ENCODE measurements at places on chromosomes 5 and 9.

DNA sequence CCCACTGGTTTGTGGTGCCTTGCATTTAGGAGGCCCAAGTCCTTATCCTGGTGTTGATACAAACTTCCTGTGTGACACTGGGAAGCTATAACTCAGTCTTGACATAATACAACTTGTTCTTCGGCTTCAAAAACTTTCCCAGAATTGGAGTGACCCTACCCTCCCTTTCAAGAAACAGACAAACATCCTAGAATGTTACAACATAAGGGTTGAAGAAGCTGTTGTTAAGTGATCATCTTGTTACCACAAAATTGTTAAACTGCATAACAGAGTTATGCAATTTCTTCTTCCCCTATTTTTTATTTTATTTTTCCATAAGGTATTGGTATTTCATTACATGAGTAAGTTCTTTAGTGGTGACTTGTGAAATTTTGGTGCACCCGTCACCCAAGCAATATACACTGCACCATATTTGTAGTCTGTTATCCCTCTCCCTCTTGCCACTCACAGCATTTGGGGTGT lies 21.3 kb downstream of the TLR4 start:
- DNase-seq, result no peak

- no peak for DNase-seq
These were observed 631.8 kb downstream of the GABRG2 start for GRCh38 chr5:162699361-162699760.

DNA sequence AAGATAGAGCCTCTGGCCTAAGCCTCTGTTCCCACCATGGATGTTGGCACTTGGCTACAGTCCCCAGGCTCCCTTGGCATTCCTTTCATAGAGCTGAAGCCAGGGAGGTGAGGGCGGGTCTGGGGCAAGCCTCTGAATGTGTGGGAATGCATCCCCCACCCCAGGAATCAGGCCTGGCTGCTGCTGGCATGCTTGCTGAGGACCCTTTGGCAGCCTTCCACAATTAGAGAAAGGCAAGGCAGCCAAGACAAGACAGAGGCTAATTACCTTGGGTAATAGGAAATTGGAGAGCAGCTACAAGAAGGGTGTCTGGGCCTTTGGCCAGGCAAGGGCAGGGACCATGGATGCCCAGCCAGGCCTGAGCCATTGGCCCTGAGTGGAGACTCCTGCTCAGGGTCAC lies 204.4 kb upstream of the TRIM32 start:
- DNase-seq, result no peak

DNA sequence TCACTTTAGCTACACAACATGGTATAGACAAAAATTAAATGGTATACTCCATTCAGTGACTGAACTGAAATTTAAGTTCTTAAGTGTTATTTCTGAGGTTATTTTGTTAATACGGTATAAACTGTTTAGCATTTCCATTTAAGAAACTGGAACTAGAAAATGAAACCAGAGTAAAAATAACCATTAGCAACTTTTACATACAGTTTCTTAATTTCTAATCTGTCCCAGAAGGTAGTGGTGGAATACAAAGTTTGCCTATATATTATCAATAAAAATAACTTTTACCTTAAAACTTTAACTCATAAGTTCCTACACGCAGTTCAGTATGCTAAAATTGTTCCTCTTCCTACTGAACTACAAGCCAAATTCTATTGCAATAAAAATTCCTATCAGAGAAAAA lies 10.3 kb downstream of the GOLPH3 start:
- no peak for DNase-seq

- no peak for DNase-seq
These were observed 260.8 kb downstream of the AUH start for GRCh38 chr9:91100878-91101450.

DNA sequence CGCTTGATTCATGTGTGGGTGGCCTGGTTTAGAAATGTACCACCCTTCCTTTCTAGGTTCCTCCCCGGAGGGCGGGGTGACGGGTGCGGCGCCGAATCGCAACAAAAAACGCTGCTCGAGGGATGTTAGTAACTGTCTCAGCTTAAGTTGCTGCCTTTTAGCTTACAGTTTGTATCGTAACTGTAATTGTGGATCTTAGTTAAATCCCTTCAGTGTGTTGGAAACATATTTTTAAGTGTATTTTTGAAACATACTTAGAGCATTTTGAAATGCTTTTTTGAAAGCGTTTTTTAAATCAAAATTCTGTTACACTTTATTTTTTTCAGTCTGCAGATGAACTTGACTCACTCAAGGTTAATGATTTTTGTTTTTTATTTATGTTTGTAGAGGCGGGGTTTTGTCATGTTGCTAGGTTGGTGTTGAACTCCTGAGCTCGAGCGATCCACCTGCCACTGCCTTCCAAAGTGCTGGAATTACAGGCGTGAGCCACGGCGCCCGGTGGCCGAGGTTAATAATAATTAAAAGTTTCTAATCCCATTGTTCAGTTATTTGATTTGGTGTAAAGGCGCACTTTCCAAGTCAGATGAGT lies 997 bp upstream of the CHD1 start:
- DNase-seq, result no peak

DNA sequence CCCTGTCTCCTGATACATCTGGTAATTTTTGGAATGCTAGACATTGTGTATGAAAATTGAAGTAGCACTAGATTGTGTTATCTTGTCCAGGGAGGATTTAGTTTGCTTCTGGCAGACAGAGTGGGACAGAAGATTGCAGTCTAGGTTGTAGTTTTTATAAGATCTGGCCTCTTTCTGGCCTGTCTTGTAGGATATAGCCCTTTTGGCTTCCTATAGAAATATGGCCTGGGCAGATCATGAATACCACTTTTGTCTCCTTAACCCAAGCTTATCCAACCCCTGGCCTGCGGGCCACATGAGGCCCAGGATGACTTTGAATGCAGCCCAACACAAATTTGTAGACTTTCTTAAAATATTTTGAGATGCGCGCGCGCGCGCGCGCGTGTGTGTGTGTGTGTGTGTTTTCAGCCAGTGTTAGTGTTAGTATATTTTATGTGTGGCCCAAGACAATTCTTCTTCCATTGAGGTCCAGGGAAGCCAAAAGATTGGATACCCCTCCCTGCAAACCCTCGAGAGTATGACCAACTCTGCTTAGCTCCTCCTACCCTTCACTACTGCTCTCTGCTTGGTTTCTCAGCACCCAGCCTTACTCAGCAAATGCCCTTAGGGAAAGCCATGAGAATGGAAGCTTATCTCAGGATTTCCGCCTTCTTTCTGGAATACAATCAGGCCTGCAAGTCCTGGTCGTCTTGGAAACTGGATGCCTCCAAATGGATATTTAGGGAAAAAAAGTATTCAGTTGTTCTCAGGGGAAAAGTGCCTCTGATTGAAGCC lies 26.5 kb downstream of the ANKRD33B start:
- no peak for DNase-seq

DNA sequence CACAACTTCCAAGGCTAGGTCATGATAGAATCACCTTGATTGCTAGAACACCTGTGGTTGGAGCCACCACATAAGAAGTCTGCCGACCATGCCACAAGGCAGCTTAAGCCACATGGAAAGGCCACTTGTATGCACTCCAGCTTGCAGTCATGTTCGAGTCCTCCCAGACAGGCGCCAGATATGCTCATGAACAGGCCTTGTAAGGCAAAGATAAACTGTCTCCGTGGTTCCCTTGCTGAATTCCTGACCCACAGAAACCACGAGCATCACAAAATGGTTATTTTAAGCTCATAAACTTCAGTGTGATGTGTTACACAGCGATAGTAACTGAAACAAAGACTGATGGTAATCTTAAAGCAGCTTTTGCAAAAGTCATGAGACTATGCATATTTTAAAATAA lies 188.4 kb upstream of the DAPK1 start:
- DNase-seq, result no peak

- no peak for DNase-seq
These were observed 27.0 kb downstream of the TCF7 start for GRCh38 chr5:134141331-134142050.

DNA sequence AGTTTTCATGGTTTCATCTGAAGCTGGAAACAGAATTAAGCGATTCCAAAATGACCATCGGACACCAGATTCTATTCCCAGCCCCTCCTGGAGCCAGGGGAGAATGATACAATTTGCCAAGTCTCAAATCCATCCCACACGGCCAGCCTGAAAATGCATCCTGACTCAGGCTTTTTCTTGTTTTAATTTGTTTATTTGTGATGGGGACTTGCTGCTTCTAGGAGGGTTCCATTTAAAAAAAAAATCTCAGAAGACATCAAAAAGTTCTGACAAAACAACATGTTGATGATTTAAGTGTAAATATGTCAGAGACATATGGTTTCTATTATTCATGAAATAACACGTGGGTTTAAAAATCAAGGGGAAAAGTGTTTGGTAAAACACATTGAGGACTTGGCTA lies 173.2 kb downstream of the GAS1 start:
- DNase-seq, result no peak
